Foreskin keratinocyte (primary cell): ENCODE measurements at places on chromosomes 6 and 20.
A peak's percentile ranks its signal among the peaks of the same experiment; 100 is the strongest.

DNA sequence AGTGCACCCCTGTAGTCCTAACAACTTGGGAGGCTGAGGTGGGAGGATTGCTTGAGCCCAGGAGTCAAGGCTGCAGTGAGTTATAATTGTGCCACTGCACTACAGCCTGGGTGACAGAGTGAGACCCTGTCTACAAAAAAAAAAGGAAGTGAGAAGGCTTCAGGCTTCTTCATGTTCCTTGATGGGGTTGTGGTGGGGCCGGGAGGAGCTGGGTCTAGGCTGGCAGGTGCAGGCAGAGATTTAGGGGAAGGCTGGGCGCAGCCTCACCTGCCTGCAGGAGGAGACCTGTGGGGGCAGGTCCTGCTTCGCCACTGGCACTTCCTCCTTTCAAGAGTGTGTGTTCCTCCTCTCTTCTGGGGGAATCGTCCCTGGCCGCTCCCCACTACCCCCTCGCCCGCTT is 63.9 kb downstream of the CHMP4B start:
- no peak for DNase-seq

DNA sequence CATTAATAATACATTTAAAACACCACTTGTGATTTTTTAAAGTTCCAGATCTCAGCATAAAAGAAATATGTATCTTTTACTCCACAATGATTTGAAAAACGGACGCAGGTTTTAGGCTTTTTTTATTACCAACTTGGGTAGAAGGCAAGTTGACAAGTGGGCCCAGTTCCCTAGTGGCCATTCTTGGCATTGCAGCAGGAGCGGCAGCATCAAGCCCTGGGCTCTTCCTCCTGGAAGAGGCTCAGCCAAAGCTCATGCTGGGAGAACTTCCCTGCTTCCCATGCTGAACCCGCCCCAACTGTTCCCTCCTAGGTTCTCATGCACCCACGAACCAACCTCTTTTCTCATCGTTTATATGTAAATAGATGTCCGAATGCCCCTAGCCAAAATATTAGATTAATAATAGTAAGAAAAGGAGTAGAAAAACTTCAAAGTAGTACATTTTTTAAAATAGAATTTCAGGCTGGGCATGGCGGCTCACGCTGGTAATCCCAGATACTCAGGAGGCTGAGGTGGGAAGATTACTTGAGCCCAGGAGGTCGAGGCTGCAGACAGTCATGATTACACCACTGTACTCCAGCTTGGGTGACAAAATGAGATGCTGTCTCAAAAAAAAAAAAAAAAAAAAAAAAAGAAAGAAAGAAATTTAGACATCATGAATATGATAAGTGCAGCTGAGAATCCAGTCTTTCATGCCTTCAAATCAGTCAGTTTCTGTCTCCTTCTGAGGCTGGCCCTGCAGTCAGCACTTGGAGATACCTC is 18.2 kb upstream of the MYB start:
- DNase-seq: no peak

DNA sequence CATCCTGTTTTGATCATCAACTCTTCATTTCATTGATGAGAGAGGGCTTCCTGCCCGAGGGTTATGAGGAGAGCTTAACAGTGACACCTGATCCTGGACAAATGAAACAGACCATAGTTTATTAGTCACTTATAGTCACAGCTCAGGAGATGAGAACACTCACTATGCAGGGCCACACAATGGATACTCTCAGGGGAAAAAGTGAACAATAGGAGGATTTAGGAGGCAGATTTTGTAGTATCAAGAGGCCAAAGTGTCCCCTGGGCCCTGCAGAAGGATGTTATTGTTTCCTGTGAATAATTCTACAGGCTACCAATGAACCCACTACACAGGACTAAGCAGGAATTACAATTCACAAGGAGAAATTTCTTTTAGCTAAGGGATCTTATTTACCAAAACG is 772.8 kb upstream of the MAN1A1 start:
- no peak for DNase-seq

DNA sequence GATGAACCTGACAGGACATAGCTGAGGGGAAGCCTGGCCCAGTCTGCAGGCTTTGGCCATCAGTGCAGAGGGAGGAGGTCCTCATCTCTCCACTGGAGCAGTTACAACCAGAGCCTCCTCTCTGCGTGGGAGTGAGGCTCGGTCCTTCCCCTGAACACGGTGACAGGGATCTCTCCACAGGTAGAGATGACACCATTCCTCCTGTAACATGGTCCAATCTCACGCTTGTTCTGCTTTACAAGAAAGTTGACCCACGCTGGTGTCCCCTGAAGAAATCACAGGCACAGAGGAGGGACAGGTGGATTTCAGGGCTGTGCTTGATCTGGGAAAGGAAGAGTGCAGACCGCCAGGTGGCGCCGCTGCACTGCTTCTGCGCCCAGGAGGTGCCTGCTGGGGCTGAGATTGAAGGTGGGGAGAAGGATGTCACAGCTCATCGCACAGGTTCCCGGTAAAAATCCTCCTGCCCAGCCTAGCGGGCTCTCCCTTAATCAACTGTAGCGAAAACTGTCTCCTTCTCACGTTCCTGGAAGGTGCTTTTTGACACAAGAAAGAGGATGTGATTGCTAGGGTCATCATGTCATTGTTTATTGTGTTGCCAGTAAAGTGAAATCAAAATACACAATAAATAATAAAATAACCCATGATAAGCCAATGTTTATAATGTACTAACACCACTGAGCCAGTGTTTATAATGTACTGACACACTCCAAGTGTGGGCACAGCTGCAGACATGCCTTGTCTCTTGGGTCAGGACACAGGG is 20.4 kb downstream of the HLA-G start:
- DNase-seq: peak; percentile 35

DNA sequence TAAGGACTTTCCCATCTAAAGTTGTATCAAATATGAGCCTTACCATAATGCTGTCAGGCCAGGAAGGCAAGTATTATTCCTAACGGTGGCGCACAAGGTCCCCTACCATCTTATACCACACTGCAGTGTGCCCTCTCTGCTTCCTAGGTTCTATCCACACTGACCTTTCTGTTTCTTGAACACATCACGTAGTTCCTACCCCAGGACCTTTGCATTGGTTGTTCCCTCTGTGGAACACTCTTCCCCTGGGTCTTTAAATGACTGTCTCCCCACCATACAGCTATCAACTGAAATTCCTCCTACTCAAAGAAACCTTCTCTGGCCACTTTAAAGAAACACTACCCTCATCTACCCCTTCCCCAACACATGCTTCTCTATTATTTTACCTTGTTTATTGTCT is 104.5 kb upstream of the SPACA1 start:
- DNase-seq: no peak

GRCh38 chr6:65803186-65803585 is 96.2 kb upstream of the EYS start:
- DNase-seq: no peak

GRCh38 chr20:59299945-59300332 is 472 bp upstream of the EDN3 start:
- DNase-seq: no peak

DNA sequence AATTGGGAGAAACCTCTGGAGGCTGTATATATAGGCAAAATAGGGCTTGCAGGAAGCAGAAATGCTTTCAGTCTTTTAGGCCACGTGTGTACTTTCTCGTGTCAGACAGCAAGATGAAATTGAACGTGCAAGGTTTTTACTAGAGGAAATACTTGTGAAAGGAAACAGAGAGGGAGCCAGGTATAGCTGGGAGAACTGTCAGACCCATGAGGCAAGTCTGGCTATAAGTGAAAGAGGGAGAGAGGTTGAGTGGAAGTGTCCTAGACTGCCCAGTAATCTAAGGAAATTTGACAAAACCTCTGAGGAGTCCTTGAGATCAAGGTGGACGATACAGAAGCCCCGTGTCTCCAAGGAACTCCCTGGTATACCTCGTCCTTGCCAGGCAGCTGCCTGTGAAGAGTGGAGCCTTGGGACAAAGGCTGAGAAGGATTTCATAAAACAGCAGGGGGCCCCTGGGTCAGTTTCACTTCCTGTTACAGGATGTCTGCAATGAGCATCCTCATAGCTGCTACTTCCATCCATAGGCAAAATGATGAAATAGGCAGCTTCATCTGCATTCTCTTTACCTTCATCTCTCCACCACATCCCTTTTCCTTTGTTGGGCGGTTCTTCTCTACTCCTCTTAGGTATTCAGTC is 114.4 kb upstream of the MAP3K7 start:
- DNase-seq: no peak

DNA sequence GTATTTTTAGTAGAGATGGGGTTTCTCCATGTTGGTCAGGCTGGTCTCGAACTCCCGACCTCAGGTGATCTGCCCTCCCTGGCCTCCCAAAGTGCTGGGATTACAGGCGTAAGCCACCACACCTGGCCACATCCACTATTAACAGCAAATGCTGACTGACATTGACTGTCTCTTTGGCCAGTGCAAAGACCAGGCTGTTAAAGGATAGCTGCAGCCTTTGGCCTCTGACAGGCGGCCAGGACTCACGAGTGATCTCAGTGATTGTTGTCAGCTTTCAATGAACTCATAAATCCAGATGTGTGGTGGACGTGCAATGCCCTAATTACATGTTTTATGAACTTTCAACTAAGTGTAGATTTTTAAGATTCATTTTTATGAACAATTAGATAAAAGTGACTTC is 174.4 kb upstream of the EXOC2 start:
- DNase-seq: no peak

- no peak for DNase-seq
These were observed 14.6 kb downstream of the PDYN start for GRCh38 chr20:1979106-1979778.
